ENCODE measurements at places on chromosomes 13 and 19.

DNA sequence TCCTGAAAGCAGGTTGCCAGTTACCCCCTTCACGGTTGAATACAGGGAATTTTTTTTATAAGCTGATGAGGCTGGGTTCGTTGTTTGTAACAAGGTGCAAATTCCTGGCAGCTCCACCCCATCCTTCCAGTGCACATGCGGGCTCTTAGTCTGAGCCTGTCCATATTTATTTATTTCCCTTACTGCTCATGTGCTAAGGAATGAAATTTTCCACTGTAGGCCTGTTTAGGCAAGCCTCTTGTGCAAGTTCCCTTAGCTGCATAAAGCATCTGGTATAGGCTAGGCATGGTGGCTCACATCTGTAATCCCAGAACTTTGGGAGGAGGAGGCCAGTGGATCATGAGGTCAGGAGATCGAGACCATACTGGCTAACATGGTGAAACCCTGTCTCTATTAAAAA lies 560.9 kb upstream of the PCDH9 start:
- H3K36me3 ChIP-seq = no peaks in the 10 kb centered on the region
- H3K27ac ChIP-seq = no peak overlapping the region
- H3K4me3 ChIP-seq = no peak overlapping the region
- H3K27me3 ChIP-seq = no peaks in the 10 kb centered on the region

- H3K36me3 ChIP-seq = no peaks in the 10 kb centered on the region
- H3K4me1 ChIP-seq = no peaks in the 10 kb centered on the region
These were observed 718.6 kb downstream of the DACH1 start for GRCh38 chr13:71148396-71148795.

DNA sequence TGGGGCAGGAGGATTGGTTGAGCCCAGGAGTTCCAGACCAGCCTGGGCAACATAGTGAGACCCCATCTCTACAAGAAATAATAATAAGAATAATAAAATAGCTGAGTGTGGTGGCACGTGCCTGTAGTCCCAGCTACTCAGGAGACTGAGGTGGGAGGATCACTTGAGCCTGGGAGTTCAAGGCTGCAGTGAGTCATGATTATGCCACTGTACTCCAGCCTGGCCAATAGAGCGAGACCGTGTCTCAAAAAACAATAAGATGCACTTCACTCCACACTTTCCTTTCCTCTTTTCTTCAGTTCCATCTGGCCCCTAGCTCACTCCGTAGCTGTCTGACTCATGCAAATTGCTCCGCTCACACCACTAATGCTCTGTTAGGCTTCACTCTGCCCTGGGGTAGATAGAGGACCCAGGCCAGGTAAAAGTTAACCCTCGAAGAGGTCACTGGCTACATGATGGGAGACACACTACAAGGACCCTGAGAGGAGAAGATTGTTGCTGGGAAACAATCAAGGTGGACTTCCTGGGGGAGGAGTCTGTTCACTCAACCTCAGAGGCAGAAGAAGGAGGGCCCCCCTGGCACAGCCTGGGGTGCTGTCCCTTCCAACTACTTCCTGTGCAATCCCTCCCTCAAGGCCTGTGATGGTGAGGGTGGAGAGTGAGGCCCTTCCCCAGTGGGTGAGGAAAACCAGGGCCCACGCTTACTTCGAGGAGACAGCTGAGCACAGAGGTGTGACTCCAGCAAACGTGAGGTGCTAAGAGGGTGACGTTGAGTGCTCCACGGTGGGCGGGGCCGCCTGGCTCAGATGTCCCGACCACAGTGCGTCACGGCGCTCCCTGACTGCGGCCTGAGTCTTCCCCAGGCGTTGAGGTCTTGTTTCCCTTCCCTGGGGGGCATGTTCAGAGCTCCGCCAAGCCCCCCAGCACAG lies 8.8 kb upstream of the TNFSF9 start:
- no peaks in the 10 kb centered on the region for H3K27me3 ChIP-seq
- peaks cover 15% of the 10 kb centered on the region for H3K4me1 ChIP-seq
- H3K4me3 ChIP-seq = no peak overlapping the region
- DNase-seq = no peak

DNA sequence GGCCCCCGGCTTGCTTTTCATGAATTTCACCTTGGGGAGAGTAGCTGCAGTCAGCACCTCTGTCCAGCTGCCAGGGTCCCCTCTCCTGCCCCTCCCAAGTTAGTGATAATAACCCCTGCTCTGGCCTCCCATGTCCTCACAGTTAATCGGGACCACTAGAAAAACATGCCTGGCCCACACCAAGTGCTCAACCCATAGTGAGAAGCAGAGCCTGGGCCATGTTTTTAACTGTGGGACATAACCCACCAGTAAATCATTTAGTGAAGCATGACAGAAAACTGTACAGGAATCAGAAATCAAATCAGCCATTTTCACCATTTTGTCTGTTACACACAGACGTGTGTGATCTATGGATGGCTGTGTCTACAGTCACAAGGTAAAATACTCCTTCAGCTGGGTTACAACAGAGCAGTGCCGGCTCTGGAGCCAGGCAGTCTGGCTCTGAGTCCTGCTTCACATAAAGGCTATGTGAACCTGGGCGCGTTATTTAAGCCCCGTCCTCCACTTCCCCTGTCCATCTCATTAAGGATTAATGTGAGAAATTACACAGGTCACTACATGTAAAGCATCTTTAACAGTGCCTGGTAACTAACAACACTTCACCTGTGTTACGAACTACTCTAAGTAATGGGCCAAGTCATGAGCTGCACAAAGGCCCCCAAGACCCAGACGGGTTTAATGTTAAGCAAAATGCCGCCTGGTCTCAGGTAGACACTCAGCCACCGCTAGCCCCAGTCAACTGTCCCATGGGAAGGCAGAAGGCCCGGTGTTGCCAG lies 7.6 kb upstream of the ECH1 start:
- no peak overlapping the region for H3K27ac ChIP-seq
- DNase-seq = no peak
- no peak overlapping the region for H3K4me3 ChIP-seq

- H3K4me3 ChIP-seq = no peak overlapping the region
- H3K4me1 ChIP-seq = no peaks in the 10 kb centered on the region
- no peak overlapping the region for H3K27ac ChIP-seq
These were observed 216.4 kb downstream of the PCDH9 start for GRCh38 chr13:67013709-67014108.

DNA sequence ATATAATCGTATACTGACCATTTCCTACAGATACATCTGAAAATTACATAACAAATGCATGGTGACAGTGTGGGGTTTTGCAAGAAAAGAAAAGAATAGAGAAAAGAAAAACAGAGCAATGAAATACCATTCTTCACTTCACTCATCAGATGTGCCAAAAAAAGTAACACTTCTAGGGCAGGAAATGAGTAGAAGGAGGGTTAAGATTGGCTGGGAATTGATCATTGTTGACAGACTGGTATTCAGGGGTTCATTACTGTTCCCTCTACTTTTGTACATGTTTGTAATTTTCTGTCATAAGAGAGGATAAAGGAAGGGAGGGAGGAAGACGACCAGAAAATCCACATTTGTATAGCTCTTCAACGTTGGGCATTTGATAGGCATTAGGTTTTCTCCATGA lies 31.5 kb downstream of the ABCC4 start:
- no peaks in the 10 kb centered on the region for H3K27me3 ChIP-seq
- no peaks in the 10 kb centered on the region for H3K36me3 ChIP-seq

- H3K27ac ChIP-seq = no peak overlapping the region
- no peak overlapping the region for H3K4me3 ChIP-seq
- H3K27me3 ChIP-seq = no peaks in the 10 kb centered on the region
- no peaks in the 10 kb centered on the region for H3K36me3 ChIP-seq
- no peaks in the 10 kb centered on the region for H3K4me1 ChIP-seq
These were observed 717.4 kb upstream of the SPRY2 start for GRCh38 chr13:81058211-81058915.
